ENCODE measurements at places on chromosomes 3 and 15.
A peak's percentile ranks its signal among the peaks of the same experiment; 100 is the strongest.

DNA sequence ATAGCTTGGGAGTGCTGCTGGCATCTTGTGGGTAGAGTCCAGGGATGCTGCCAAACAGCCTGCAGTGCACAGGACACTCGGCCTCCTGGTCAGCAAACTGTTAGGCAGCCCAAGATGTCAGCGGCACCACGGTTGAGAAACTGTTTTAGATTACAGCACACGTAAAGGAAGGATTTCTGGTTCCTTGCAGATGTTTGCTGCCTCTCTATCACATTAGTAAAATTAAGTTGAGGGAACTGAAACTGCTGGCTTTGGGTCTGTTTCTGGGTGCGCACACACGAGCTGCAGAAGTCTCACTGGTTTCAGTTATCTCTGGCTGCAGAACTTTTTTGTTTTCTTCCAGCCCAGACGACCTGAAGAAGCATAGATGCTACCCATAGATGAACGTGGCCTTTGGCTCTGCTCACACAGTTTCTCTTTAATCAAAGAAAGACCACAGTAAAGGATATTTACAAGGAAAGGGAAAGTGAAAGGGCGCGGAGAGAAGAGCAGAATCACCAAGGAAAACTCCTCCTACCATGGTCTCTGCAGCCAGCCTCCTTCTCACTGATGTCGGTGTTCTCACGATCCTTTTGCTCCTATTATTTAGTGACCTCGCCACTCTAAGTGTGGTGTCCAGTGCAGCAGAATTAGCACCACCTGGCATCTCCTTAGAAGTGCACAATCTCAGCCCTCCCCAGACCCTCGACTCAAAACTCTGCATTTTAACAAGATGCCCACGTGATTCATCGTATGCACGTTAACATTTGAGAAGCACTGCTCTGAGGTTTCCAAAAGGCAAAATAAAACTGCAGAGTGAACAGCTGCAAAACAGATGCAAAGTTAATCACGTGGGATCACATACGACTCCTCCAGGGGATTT is 50.6 kb upstream of the AKAP13 start:
- no peak for DNase-seq

- DNase-seq: no peak
Measured at GRCh38 chr3:44506961-44507360, 29.5 kb upstream of the ZNF445 start.

DNA sequence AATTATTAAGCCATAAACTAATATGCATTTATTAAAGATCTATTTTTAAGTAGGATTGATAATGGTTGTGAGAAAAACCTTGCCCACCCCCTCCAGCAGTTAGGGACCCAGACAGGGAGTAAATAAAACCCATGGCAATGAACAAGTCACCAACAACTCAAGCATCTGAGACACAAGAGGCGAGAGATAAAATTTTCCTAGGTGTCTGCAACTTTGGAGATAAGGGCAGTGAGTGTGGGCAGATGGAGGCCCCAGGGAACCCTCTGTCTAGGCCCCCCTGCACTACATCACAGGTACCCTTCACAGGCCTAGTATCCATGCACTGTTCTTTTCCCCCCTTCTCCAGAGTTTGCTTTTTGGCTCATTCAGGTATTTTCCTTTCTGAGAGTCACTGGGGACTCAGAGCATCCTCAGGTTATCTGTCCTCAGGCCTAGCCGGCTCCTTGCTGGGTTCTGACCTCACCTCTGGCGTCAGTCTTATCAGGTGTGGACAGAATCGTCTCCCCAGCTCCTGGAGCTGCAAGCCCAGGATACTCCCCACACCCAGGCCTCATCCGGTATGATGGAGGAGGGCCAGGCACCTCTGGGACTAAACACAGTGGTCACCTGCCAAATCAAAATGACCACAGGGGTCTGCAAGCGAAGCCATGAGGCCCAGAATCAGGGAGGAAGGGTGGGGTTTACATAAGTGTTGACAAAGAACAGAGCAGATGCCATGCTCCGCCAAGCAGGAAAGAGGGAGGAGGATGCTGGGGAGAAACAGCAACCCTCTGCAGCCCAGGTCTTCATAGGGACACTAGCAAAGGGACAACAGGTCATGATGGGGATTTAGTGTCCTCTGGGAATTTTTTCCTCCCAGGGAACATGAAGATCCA is 50.4 kb downstream of the CCNL1 start:
- DNase-seq: no peak

- no peak for DNase-seq
Measured at GRCh38 chr15:28892789-28893610, 7.2 kb downstream of the APBA2 start.

- DNase-seq: no peak
Measured at GRCh38 chr3:80308637-80309036, 540.8 kb upstream of the ROBO1 start.

DNA sequence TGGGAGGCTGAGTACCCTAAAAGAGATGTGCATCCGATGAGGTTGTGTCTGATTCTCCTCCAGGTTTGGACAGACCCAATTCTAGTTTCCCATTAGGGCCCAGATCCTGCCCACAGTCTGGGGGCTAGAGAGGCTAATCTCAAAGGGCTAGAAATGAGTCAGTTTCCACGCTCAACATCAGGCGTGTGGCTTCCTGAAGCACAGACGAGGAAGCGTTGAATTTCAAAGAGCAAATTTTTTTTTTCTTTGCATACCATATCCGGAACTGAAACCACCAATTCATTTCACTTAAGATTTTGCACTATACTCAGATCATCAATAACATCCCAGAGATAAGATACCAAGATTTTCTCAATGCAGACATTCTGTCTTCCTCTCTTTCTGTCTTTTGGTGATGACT is 173.8 kb upstream of the BCL6 start:
- peak; percentile 26 for DNase-seq

- DNase-seq: no peak
Measured at GRCh38 chr15:49462232-49462844, 39.3 kb downstream of the FGF7 start.

DNA sequence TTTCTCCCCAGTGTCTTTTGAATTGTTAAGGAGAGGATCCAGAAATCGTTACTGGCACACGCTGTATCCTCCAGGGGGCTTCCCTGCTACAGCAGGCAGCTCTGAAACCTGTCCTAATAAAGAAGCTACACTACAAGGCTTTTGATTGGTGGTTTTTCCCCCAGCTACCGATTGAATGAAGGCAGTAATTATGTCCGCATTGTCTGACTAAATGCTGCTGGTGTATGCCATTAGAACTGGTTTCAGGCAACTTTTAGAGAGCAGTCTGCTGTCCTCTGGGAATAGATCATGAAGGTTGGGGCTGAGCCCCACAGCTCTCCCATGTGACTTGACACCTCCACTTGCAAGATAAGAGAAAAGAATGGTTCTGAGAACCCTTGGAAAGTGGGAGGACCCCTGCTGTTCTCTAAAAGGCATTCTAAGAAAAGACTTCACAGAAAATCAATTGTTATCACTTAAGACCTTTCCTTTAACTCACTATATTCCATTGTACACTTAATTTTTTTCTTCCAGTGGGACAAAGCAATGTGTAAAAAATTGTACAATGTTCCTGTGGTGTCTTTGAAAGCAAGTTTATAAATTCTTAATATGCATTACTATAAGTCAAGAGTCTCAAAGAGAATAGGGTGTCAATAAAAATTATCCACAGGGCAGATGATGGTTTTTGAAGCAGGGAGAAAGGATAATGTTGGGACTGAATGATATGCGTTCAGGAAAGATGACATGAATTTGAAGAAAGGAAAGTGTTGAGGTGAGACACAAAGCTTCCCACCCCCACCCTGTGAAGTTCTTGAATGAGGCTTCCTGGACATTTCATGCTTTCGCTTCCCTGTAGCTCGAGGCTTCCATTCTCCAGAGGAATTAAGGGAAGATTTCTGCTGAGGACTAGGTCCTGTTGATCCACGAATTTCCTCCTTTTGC is 53.0 kb upstream of the DAZL start:
- DNase-seq: no peak

DNA sequence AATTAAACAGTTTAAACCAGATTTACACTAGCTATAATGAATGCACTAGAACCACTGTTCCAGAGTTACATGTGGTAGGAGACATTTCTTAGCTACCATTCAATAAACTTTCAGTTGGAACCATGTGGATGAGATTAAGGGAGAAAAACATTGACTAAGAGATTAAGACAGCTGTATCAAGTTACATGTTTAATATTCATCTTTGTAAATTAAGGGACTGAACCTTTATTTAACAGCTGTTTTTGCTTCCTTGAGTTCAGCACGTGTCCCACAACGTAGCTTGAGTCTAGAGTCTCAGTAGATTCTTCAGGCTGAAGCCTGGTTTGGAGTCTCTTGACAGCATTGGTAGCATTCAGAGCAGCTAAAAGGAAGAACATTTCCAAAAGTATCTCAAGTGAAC is 27.2 kb upstream of the CFAP44 start:
- DNase-seq: no peak

GRCh38 chr15:39506146-39506545 is 74.7 kb upstream of the THBS1 start:
- no peak for DNase-seq
